Large intestine (tissue), 12 donors: ENCODE measurements at places on chromosomes 2 and 18.
A peak's percentile ranks its signal among the peaks of the same experiment; 100 is the strongest.

GRCh38 chr2:100964222-100964621, 37.9 kb upstream of the RPL31 start:
- DNase-seq: no peak

GRCh38 chr2:48257456-48257855, 272.5 kb upstream of the STON1 start:
- peak; percentile 24 for DNase-seq

GRCh38 chr2:105373344-105373781, 25.5 kb downstream of the FHL2 start:
- DNase-seq: no peak

DNA sequence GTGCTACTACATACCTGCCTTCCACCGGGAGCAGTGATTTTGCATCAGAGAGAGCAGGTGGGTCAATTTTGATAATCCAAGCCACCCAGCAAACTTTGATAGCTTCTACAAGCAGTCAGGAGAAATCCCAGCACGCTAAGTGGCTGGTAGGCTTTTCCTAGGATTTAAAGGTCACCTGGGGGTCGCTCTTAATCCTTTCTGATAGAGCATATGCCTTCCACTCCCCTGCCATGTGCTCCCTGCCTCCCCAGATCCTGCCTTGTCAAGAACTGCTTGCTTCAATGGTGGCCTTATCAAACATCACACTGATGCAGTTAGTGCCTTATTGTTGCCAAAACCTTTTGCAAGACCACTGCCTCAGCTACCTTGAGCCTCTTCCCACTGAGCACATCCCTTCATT, 462.3 kb upstream of the MEX3C start:
- no peak for DNase-seq

DNA sequence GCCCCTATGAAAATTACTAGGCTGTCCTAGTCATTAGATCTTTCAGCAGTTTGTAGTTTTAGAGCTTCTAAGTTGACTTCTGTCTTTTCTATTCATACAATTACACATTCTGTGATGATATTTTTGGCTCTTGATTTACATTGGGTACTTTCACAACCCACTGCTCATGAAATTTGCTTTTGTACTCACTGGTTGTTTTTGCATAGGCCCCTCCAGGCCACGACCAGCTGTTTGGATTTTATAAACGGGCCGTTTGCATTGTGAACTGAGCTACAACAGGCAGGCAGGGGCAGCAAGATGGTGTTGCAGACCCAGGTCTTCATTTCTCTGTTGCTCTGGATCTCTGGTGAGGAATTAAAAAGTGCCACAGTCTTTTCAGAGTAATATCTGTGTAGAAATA, 193.8 kb downstream of the RPIA start:
- DNase-seq: no peak

DNA sequence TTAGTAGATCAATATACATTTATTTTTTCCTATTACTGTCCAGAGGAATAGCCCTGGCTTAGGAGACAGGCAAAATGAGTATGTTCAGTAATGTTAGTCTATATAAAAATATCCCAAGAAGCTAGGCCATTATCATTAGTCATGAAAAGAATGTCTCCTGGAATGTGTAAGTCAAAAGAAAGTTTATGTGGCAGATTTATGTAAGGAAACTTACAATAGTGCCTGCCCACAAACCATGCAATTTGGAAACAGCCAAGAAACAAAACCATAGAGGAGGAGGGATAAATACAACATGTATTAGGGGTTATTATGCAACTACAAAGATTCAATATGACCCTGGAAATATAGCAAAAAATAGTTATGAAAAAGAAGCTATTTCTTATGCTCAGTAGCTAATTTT, 96.3 kb downstream of the NOL4 start:
- DNase-seq: no peak
